ENCODE measurements at places on chromosomes 1 and 21. TPM values are rescaled to one million over a fixed set of nuclear protein-coding genes. Genes with fewer than 3 reads are reported as not detected.

The DNAI4 gene
- total RNA-seq, result 9.5 TPM

- H3K27me3 ChIP-seq, result no peaks in the 10 kb centered on the region
- no peak overlapping the region for H3K4me3 ChIP-seq
- no peaks in the 10 kb centered on the region for H3K4me1 ChIP-seq
Observed at GRCh38 chr1:85151446-85151845, 49.4 kb downstream of the SYDE2 start.

DNA sequence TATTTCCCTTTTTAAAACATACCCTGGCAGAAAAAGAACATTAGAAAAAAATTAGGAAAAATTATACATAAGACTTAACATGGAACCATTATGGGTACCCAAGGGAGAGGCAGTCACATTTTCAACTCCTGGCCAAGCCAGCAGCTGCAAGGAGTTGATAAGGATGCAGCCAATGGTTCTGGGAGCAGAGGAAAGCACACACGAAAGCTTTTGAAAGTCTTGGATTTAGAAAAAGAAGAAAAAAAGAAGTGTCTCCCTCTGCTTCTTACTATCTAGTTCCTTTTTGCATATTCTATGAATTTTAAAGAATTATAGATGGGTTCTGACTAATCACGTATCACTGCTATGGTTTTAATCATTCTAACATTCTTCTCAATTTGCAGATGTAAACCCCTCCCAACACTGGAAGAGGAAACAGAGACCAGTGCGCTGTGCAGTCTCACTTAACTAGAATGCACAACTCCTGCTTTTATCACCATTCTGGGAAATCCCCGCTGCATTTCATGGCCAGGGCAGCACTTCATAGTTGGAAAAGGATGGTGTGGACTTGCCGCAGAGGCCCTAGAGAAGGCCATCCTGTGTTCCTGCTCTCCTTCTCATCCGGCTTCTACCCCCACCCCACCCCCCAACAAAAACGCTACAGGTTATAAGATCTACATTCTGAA is 2.7 kb upstream of the CD58 start:
- no peak for DNase-seq
- H3K27ac ChIP-seq, result no peak overlapping the region
- H3K36me3 ChIP-seq, result no peaks in the 10 kb centered on the region
- no peaks in the 10 kb centered on the region for H3K27me3 ChIP-seq
- H3K4me3 ChIP-seq, result no peak overlapping the region
- peaks cover 37% of the 10 kb centered on the region for H3K4me1 ChIP-seq

- DNase-seq, result no peak
- H3K27me3 ChIP-seq, result no peaks in the 10 kb centered on the region
- no peak overlapping the region for H3K27ac ChIP-seq
- no peaks in the 10 kb centered on the region for H3K4me1 ChIP-seq
- H3K4me3 ChIP-seq, result no peak overlapping the region
Observed at GRCh38 chr1:53771648-53772047, 32.7 kb upstream of the GLIS1 start.

- no peak overlapping the region for H3K4me3 ChIP-seq
- DNase-seq, result no peak
- peak overlapping the region; percentile 66 for H3K27ac ChIP-seq
- H3K4me1 ChIP-seq, result peaks cover 76% of the 10 kb centered on the region
Observed at GRCh38 chr1:2283371-2283990, 55.4 kb downstream of the SKI start.

GRCh38 chr1:60619581-60619980 is 462.8 kb upstream of the NFIA start:
- H3K4me3 ChIP-seq, result no peak overlapping the region
- no peaks in the 10 kb centered on the region for H3K36me3 ChIP-seq
- peaks cover 7% of the 10 kb centered on the region for H3K4me1 ChIP-seq
- no peak overlapping the region for H3K27ac ChIP-seq

DNA sequence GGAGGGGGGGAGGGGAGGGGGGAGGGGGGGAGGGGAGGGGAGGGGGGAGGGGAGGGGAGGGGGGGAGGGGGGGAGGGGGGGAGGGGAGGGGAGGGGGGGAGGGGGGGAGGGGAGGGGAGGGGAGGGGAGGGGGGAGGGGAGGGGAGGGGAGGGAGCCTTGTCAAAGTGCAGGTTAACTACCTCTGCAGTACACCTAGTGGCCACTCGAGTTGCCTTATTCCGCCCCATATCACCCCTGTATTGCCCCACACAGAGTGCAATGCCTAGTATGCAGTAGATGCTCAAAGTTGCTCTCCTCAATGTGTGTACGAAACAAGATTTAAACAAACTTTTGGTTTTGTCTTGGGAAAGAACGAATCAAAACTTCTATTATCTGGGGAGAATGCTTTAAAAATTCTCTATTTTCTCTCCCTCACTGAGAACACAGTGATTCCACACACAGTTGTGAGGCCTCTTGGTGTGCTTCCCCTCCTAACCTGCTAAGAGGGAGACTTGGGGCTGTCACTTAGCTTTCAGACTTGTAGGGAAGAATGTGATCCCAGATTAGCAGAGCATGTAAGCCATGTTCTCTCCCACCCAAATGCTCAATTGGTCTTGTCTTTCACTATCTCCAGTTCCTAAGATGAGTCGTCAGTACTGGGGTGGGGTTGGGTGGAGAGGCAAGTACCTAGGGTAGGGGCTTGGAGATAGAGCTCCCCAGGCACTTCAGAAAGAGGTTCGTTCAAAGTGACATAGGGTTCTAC is 79.7 kb upstream of the MAP10 start:
- no peaks in the 10 kb centered on the region for H3K4me1 ChIP-seq
- H3K4me3 ChIP-seq, result no peak overlapping the region
- no peak for DNase-seq
- no peak overlapping the region for H3K27ac ChIP-seq
- H3K27me3 ChIP-seq, result no peaks in the 10 kb centered on the region

- DNase-seq, result no peak
- peaks cover 81% of the 10 kb centered on the region for H3K4me1 ChIP-seq
- H3K36me3 ChIP-seq, result no peaks in the 10 kb centered on the region
- H3K27ac ChIP-seq, result peak overlapping the region; percentile 33
Observed at GRCh38 chr1:32749332-32749731, 46.8 kb upstream of the SYNC start.
